ENCODE measurements at places on chromosomes 12 and 14.
A peak's percentile ranks its signal among the peaks of the same experiment; 100 is the strongest.

GRCh38 chr12:122724641-122725243 is 5.9 kb downstream of the HCAR1 start:
- DNase-seq: no peak

DNA sequence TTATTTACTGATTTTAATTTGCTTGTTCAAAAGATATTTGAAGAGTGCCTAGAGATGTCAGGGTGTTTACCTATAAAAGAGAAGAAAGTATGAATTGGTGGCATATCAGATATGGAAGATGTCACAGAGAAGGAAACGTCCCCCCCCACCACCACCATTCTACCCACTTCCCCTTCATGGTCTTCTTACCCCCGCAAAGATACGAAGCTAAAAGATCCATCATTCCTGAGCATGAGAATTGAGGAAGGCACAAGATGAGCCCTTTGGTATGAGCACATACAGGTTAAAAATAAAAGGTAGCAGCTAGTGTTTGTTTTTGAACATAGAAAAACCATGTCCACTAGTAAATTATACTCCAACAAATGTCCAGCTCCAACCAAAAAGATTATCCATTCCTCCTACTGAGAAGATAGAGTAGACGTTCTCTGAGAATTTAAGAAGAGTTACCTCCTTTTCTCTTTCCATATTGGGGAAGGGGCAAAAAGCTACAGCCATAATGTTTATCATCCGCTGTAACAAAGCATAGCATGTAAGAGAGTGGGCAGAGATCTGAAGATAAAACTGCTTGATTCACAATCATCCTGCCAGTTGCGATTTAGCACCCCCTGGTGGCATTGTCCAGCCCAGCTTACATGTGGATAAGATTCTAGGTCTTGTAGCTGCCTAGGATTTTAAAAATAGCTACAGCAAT is 29.1 kb downstream of the NFYB start:
- peak; percentile 55 for DNase-seq

- DNase-seq: no peak
Measured at GRCh38 chr14:19799880-19800279, 3.7 kb upstream of the OR4N2 start.

DNA sequence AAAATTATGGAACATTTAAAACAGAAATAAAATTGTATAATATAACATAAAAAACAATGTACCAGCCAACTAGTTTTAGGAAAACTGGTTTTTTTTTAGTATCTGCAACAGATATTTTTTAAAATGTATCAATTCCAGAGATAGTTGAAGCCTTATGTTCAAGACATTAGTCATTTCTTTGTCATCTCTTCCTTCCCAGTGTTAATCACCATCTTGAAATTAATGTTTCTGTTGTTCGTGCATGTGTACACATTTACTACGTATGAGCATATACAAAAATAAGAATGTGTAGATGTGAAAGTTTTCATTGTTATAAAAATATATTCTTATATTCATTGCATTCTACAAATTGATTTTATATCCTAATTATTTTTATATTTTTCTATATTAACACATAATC is 1062.1 kb downstream of the SLC6A15 start:
- DNase-seq: no peak

GRCh38 chr12:66550626-66551025 is 128.2 kb downstream of the GRIP1 start:
- no peak for DNase-seq

DNA sequence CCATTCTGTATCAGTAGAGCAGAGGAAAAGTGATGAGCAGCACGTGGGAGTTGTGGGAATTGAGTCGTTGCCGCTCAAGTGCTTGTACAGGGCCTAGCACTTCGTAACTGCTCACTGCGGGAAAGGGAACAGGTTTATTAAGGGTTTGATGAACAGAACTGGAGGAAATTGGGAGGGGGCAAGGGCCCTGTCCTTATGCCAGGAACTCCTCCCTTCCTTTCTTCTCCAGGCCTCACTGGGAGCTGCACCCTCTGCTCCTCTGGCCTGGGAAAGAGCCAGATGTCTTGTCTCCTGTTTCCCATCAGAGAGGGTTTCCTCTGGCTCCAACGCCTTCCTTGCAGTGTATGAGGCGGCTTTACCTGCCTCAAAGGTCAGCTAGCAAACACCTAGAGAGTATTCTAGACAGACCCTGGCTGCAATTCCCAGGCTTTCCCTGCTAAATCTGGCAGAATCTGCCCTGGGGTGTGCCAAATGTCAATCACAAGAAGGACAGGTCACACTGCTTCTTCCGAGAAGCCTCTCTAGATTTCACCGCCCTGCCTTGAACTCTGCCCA is 78.4 kb downstream of the NTF3 start:
- no peak for DNase-seq
